ENCODE measurements at places on chromosomes 6 and 20.

DNA sequence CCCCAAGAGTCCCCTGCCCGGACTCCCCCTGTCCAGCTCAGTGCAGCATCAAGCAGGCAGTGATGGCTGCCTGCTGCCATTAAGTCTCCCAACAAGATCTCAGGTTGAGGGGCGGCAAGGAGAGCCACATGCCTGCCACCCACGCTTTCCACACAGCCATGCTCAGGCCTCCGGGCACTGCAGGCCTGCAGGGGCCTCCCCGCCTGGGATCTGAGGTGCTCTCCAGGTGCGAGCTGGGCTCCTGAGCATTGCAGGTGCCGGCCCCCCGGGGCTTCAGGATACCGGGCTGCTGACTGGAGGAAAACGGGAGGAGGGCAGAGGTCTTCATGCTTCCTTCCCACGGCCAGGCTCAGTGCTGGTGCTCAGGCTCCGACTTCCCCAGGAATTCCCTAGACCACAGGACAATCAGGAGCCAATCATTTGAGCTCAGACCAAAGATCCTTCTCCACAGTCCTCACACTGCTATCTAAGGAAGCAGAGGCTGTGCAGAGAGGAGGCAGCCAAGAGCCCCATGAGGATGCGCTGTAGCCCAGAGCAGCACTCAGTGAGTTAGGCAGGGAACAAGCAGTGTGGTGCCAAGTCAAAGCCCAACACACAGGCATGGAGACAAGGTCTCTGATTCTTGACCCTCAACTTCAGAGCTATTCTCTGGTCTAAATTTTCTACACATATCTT lies 52.7 kb downstream of the PYGB start:
- DNase-seq = no peak

DNA sequence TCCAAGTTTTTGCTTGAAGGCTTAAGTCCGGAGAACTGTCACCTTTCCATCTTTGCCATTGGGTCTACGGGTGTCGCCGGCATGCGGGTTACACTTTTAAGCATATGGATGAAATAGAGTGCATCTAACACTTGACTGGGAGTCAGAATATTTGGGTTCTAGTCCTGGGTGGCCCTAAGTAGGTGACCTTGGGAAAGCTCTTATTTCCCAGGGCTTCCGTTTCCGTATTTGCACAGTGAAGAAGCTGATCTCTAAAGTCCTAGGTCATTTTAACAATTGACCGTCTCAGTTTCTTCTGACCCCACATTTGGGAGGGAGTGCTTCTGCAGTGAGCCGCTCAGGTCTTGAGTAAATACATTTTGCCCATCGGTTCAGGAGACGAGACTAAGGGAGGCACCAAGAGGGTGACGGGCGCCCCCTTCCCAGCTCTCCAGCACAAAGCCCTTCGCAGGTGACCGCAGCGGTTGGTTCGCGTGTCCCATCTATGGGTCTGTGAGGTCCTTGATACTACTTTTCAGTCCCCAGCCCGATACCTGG lies 651 bp upstream of the BLTP3A start:
- peak; percentile 18 for DNase-seq

DNA sequence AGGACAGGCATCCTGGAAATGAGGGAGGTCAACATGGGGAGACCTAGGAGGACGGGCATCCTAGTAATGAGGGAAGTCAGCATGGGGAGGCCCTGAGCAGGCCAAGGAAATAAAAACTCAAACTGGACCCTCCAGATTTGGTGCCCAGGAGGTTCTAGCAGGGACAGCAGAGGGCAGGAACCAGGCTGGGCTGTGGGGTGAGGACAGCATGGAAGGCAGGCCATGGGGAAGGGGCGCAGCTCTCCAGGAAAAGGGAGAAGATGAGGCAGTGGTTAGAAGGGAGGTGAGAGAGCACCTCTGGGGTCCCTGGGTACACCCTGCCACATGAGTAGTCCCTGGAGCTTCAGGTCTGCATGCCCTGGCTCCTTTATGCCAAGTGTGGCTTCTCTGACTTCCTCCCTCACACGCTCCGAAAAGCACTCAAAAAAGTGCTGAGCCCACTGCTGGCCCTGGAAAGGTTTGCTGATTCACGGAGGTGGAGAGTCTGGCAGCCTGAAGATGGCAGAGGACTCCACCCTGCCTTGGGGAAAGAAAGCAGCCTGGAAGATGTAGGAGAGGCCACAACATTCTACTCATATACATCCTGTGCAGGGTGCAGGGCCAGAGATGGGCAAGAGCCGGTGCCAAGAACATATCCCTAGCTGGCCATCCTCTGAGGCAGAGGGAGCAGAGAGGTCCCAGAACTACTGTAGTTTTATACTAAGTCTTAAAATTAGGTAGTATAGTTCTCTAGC lies 154.9 kb downstream of the MRPL14 start:
- DNase-seq = no peak

DNA sequence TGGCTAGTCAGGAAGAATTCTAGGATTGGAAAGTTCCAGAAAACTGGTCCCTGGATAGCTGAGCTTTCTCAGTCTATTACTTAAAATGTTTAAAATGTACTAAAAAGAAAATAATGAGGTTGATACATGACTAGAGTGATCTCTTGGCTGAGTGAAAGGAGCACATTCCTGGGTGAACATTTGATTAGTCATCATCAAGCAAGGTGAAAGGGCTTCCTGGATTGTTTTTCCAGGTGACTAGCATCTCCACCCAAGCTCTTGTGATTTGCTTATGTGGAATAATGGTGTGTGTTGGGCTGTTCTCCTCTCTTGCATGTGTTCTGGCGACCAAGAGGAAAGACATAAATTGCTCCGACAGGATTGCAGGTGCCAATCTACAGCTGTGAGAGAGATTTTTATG lies 42.9 kb downstream of the PKIB start:
- no peak for DNase-seq

DNA sequence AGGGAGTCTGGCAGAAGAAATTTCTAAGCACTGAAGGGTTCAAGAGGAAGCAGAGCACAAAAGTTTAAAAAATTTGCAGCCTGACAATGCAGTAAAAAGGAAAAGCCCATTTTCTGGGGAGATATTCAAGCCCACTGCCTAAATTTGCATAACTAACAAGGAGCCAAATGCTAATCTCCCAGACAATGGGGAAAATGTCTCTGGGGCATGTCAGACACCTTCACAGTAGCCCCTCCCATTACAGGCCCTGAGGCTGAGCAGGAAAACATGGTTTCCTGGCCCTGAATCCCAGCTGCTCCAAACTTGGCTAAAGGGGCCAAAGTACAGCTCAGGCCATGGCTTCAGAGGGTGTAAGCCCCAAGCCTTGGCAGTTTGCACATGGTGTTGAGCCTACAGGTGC lies 908.5 kb upstream of the MANEA start:
- no peak for DNase-seq

- DNase-seq = no peak
Observed at GRCh38 chr6:29892696-29893095, 49.6 kb upstream of the HLA-A start.

GRCh38 chr20:36700438-36700837 lies 45.5 kb downstream of the NDRG3 start:
- no peak for DNase-seq

- DNase-seq = no peak
Observed at GRCh38 chr6:43468748-43469681, 8.4 kb upstream of the TJAP1 start.

DNA sequence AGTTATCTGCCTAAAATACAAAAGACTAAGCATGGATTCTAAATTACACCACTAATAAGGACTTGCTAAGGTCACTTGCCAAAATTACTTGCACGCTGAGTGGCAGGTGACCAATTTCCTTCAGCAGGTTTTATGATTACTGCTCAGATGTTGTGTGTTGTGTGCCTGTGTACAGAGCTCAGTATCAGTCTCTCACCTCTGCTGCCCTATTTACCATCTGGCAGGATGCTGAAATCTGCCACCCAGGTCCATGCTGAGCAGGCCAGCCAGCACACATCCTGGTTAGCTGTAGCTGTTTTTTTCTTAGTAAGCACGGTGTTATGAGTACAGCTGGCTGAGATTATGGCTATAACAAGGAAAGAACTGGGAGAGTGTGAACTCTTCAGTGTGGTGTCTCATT lies 34.0 kb downstream of the ELOVL4 start:
- DNase-seq = peak; percentile 20

GRCh38 chr6:25303254-25303653 lies 24.1 kb downstream of the CARMIL1 start:
- DNase-seq = no peak

GRCh38 chr6:128421788-128422187 lies 98.6 kb downstream of the PTPRK start:
- no peak for DNase-seq

DNA sequence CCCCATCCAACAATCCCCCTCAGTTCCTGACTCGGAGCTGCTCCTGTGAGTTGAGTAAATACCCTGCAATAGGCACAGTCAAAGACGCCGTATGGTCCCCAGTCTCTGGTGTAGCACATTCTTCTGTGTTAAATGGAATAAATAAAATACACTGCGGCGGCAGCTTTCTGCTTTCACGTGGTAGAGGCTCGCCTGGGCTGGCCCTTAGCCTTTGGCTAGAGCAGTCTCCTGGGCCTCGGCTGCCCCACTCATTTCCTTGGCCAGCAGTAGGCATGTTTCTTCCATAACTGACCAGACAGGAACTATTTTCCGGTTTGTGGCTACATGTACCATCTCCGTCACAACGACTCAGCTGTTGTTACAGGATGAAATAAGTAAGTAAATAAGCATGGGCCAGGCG lies 20.7 kb downstream of the SERPINB6 start:
- DNase-seq = no peak

- peak; percentile 21 for DNase-seq
Observed at GRCh38 chr6:33668914-33669313, 42.6 kb downstream of the UQCC2 start.

GRCh38 chr6:26447257-26447656 lies 7.0 kb downstream of the BTN3A3 start:
- no peak for DNase-seq

DNA sequence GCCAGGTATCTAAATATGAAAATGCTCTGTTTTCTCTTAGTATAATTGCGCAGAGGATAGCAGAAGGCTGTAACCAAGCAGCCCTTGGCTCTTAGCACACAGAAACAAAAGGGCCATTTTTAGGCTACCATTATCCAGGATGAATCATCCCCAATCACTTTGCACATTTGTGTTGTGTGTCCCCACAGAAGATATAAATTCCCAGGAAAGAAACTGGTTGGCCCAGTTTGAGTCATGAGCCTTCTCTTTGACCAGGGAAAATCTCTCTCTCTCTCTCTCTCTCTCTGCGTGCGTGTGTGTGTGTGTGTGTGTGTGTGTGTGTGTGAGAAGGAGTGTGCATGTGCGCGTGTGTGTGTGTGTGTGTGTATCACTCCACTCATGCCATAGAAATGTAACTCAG lies 178.5 kb downstream of the FRK start:
- DNase-seq = no peak

DNA sequence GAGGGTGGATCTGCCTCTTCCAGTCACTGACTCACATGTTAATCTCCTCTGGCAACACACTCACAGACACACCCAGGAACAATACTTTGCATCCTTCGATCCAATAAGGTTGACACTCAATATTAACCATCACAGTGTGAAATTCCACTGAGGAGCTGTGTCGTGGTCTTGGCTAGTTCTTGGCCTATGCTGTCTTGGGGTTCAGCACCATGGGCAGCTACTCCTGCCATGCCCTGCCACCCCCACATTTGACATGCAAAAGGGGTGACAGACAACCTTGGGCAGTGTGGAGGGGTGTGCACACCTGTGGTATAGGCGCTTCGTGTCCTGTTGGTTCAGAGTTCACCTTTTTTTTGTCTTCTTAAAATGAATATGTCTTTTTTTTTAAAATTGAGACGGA lies 25.8 kb downstream of the ANKRD6 start:
- no peak for DNase-seq

DNA sequence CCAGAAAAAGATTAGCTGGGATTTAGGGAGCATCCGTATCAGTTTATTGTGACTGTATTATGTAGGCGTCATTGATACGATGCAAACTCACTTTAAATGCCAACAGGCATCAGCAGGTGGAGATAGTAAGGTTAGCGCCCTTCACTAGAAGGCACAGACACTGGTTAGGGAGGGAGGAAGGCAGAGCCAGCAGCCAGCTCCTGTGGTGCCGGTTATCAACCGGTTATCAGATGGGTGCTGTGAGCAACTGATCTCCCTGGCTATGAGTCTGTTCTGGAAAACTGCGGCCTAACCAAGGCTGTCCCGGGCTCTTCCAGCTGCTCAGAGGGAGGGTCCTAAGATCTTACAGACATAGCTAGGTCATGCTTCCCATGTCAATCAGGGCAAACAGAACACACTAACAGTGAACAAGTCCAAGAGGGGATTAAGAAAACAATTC lies 47.5 kb upstream of the CD93 start:
- no peak for DNase-seq

DNA sequence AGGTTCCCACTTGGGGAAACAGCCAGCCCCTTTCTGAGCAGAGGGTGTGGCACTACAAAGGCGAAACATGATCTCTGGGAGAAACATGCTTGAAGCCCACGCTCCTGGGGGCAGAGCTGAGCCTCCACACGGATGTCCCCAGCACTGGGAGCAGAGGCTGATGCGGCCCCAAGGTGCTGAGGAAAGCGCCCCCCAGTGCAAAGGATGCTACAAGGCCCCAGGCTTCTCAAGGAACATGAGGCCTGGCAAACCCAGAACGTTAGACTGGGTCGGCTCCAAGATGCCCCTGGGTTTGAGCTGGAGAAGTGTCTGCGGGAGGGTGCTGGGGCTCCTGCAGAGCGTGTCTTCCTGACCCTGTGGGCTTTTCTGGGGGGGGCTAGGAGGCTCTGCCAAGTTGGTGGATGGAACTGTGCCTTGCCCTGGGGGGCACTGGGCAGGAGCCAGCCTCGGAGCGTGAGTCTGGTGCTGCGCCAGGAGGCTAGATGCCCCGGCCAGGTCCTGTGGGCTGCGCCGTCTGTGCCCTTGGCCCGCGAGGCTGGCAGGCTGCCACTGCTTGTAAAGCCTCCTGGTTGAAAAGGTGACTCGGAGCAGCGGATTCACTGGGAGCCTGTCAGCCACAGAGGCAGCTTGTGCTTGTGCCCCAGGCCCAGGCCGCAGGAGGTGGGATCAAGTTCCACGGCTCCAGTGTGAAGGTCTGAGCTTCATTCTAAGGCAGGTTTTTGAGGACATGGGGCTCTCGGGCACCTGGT lies 8.1 kb downstream of the SYNJ2 start:
- DNase-seq = no peak

GRCh38 chr6:298233-299103 lies 6.2 kb downstream of the DUSP22 start:
- no peak for DNase-seq

- DNase-seq = peak; percentile 18
Observed at GRCh38 chr6:2245877-2246863, 765 bp upstream of the GMDS start.

GRCh38 chr20:59662161-59662560 lies 57.8 kb downstream of the PHACTR3 start:
- DNase-seq = no peak

Measured in CD8-positive, alpha-beta memory T cell (primary cell).